ENCODE measurements at places on chromosomes 3 and 15.

- no peak for DNase-seq
Observed at GRCh38 chr15:39192351-39192750, 388.5 kb upstream of the THBS1 start.

DNA sequence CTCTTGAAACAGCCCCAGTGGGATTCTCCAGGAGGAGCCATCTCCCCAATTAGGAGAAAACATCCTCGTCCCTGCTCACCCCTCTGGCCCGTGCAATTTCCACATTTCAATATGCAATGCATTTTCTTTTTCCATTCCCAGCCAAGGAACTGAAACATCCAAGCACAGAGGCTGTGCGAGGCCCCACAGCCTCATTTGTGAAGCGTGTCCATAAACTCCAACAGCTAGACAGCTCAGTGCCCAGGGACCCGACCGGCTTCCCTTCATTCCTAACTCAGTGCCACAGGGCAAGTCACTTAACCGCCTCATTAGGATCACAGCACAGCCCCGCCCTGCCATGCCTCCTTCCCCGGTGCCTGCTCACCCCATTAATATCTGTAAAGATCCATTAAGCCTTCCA, 204.2 kb upstream of the IGF1R start:
- no peak for DNase-seq

DNA sequence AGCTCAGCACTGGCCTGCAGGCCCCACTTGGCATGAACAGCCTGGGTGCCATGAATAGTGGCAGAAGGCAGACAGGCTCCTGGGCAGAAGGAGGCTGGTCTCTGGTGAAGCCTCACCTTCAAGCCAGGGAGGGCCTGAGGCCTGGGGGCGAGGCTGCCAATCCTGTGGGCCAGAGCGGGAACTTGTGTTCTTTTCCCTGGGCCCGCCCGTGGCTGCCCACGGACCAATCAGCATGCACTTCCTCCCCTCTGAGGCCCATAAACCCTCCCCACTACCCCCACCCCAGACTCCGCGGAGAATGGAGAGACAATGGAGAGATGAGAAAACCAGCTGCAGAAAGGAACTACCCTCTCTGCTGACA, 283.8 kb upstream of the ROBO1 start:
- DNase-seq = no peak

GRCh38 chr3:67384760-67385397, 269.5 kb downstream of the SUCLG2 start:
- peak; percentile 52 for DNase-seq

DNA sequence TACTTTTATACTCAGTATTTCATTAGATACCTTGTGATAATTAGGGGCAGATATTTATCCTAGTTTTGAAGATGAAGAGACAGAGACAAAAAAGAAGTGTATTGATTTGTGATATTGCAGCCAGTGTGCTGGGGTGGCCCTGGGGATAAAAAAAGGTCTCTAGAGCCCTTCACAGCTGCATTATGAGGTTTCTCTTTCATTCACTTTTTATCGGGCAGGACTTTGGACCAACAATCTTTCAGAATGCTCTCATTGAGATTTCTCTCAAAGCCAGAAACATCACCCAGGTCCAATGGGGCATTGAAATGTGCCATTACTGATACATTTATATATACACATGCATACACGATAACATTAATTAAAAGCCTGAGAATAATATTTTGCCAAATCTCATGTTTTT, 20.5 kb upstream of the SELENOT start:
- no peak for DNase-seq

- no peak for DNase-seq
Observed at GRCh38 chr3:139534455-139534812, 5.1 kb downstream of the RBP1 start.

Data from CD4-positive, alpha-beta T cell treated with Interleukin-17A for 4 hours (primary cell).